ENCODE measurements at places on chromosomes 16 and 17.

- no peak for DNase-seq
Observed at GRCh38 chr16:1981398-1981836, at the start of gene NOXO1. NOXO1 (minus strand) TSS chr16:1981469; CDS start chr16:1981179, 290 bp downstream.

- peak; percentile 63 for DNase-seq
Observed at GRCh38 chr17:76265624-76266243, 586 bp downstream of the UBALD2 start.

- peak; percentile 59 for DNase-seq
Observed at GRCh38 chr17:44110823-44111633, 12.4 kb downstream of the HDAC5 start.

- DNase-seq, result no peak
Observed at GRCh38 chr17:10349403-10349802, 23.4 kb downstream of the MYH13 start.

DNA sequence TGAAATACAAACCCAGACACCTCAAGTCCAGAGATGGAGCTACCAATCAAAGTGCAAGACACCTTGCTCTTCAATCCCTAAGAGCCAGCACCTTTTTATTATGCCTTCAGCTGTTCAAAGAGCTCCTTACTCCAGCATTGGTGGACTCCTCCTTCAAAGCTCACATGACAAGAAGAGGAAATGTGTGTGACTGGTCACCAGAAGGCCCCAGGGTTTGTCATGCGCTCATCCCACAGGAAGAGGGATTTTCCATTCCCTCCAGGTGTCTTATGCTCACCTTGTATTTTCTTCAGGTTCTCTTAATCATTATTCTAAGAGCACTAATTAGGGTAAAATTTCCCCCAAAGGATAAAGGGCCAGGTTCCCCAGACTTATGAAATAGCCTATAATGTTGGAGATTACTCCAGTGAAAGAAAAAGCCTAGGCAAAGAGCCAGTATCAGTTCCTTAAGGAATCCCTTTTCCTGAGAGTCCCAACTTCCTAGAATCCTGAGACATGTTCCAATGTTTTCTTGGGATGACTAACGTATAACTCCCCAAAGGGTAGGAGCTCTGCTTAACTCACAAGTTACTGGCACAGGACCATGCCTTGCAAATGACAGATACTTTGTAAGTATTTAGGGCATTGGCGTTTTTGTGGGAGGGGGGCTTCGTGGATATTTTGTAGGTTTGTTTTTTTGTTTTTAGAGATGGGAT, 56.9 kb upstream of the SOX9 start:
- no peak for DNase-seq

- DNase-seq, result no peak
Observed at GRCh38 chr17:68719431-68719830, 118.3 kb upstream of the FAM20A start.

DNA sequence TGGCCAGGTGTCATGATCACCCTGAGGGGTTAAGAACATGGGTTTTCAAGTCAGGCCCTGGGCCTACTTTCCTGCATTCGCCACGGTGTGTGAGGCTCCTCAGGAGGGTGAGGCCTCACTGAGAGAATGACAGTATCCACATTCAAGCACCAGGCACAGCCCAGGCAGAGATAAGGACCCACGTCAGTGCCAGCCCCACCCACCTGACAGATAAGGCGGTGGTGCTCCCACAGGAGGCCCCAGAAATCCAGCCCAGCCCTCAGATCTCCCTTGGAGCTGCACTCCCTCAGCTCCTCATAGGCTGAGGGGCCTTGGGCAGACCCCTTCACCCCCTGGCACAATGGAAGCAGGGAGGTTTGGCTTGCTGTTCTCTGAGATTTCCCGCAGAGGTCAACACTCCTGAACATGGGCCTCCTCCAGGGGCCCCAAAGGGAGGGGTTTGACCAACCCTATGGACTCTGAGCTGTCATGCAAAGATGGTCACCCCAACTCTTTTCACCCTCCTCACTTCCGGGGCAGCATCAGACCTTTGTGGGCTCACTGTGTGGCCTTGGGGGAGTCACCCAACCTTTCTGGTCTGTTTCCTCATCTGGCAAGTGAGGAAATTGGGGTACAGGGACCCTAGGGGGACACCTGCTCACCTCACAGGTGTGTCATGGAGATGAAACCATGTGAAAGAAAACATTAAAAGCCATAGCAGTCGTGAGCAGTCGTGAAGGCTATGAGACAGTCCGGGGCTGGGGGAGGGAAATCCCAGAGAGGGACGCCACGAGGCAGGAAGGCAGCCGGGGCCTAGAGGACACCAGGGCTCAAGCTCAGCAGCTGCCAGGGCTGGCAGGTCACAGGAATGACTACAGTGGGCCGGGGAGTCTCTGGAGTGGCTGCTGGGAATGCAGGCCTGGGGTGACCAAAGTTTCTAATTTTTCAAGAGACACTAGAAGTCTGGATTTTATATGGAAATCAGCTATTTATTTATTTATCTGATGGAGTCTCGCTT, 15.4 kb downstream of the PLLP start:
- no peak for DNase-seq

- DNase-seq, result no peak
Observed at GRCh38 chr17:7440834-7441195, 1.5 kb downstream of the FGF11 start.

GRCh38 chr17:14875557-14876412, 389.3 kb downstream of the PMP22 start:
- DNase-seq, result no peak

GRCh38 chr16:74700116-74700437, 585 bp downstream of the MLKL start:
- DNase-seq, result peak; percentile 37

GRCh38 chr16:8158051-8158450, 432.3 kb downstream of the TMEM114 start:
- DNase-seq, result no peak

GRCh38 chr16:64225036-64225435, 896.8 kb downstream of the CDH11 start:
- DNase-seq, result no peak

GRCh38 chr17:37640015-37640414, 3.2 kb downstream of the DDX52 start:
- DNase-seq, result no peak

- DNase-seq, result no peak
Observed at GRCh38 chr17:77425791-77426641, 285.2 kb downstream of the SEC14L1 start.

GRCh38 chr17:45775148-45775547, 9.0 kb upstream of the CRHR1 start:
- no peak for DNase-seq

GRCh38 chr17:4362141-4362540, 4.3 kb downstream of the UBE2G1 start:
- DNase-seq, result no peak

GRCh38 chr17:46745376-46745775, 73.1 kb downstream of the WNT3 start:
- DNase-seq, result no peak

DNA sequence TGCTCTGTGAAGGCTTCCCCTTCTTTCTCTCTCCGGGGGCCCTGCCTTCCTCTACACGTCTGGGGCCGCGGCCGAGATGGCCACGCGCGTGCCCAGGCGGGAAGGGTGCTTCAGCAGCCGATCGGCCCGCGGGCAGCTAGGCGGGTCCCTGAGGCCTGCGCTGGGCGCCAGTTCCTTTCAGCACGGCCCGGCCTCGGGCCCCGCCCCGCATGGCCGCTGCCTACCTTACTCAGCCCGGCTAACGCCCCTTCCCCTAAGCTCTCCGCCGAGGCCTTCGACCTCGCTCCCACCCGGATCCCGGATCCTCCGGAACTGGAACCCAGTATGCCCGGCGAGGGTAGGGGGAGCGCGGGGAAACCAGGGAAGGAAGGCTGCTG, 335 bp downstream of the TMEM11 start:
- DNase-seq, result no peak

DNA sequence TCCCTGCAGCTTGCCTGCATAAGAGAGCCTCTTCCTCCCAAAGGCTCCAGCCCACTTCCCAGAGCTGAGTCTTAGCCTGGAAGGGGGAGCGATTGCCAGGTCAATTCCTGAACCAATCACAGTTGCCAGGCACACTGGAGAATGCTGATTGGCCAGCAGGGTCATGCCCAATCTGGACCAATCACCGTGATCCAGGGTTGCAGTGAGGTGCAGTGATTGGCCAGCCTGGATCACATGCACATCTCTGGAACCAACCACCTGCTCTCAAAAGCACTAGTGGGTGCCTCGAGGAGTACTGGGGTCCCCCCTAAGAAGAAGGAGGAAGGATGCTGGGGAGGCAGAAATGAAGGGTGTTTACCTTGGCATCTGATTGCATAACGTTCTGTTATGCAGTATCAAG, 18.4 kb downstream of the NAGPA start:
- no peak for DNase-seq

GRCh38 chr16:82623241-82623640, 3.5 kb upstream of the CDH13 start:
- DNase-seq, result no peak

DNA sequence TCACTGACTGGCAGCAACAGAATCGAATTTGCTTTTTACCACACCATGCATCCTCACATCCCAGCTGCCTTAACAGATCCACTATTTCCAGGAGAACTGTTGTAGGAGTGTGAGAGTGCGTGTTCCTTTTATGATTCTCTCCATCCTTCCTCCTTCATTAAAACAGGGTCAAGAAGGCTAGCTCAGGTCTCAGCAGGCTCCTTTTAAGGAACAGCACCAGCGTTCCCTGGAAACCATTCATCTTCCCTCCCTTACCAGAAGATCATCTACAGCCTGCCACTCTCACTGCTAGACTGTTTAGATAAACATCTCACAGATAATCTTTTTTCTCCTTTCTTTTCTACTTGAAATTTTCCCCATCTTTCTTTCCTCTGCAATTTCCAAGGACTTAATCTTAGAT, 1531.9 kb upstream of the CDH8 start:
- no peak for DNase-seq

GRCh38 chr17:67200727-67201301, 44.2 kb downstream of the HELZ start:
- DNase-seq, result no peak

DNA sequence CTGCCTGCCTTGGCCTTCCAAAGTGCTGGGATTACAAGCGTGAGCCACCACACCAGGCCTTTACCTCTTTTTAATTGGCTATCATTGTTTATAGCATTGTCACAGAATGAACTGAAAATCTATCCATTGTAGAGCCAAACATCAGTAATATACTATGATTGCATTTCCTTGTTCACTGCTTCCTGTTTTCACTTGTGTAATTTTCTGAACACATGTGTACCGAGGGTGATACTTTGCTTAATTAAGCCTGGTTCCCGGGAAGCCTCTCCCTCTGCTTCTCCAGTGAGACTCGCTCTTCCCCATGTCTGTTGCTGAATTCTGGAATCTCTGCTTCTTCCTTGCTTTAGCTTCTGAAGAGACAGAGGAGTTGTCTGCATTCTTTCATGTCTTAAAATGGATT, 33.1 kb downstream of the POLR3E start:
- no peak for DNase-seq

DNA sequence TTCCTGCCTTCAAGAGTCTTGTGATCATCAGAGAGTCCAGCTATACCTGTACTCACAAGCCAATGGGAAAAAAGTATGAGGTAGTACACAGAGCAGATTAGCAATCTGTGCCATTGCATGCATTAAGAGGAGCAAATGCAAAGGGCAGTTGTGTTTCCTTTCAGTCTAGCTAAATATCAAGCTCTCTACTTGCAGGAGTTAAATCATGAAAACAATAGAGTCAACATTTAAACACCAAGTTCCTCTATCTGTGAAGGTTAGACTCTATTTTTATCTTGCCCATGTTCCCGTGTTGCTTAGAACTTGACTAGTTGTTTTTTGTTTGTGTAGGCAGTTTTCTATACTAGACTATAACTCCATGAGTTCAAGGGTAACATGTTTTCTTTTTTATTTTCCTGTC, 4.7 kb upstream of the FAM20A start:
- no peak for DNase-seq

GRCh38 chr16:74583926-74584666, 22.8 kb downstream of the GLG1 start:
- DNase-seq, result no peak

- no peak for DNase-seq
Observed at GRCh38 chr17:7410634-7411426, 3.2 kb downstream of the NLGN2 start.

- DNase-seq, result no peak
Observed at GRCh38 chr17:49633250-49633649, 44.6 kb downstream of the SPOP start.

DNA sequence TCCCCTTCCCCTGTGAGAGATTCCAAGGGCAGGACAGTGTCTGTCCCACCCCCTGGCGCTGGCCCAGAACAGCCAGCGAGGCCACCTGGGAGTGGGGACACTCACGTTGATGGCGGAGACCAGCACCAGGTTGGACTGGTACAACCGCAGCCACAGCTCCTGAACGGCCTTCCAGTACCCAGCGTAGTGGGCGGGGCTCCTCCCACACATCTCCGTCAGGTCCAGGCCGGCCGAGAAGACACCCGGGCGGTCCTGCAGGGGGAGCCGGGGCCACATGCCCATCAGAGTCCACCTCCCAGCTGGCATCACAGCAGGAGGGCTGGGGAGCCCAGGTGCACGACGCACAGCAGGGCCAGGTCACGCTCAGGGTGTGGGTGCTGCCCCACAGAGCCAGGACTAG, 7.1 kb downstream of the ECI1 start:
- no peak for DNase-seq

DNA sequence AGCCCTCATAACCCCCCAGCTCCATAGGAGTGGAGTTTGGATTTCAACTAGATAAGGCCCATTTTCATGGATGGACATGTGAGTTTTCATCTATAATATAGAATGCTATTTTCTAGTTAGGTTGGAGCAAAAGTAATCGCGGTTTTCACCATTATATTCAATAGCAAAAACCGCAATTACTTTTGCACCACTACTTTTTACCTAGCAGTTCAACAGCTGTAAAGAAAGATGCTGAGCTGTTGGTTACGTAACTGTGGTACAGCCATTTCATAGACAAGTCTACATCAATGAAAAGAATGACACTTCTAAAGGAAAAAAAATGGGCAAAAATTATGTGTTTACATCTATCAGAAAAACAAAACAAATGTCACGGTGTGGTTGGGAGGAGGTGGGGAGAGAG, 507.7 kb downstream of the MAF start:
- DNase-seq, result no peak

DNA sequence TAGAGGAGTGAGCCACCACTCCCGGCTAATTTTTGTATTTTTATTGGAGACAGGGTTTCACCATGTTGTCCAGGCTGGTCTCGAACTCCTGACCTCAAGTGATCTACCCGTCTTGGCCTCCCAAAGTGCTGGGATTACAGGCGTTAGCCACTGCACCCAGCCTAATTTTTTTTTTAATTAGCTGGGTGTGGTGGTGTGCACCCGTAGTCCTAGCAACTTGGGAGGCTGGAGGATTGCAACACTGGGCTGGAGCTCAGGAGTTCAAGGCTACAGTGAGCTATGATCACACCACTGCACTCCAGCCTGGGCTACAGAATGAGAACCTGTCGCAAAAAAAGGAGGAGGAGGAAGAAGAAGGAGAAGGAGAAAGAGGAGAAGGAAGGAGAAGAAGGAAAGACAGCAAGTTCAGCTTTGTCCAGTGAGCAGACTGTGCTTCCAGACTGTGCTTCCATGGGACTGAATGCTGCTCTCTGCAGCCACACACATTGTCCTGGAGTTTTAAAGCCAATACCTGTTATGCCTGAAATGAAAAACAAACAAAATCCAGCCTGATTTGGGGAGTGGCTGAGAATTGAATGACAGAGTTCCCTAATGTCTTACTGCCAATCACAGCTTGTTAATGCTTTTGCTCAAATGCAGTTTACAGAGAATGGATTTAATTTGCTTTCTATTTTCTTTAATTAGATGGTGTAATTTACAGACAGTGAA, 2.8 kb upstream of the TNFRSF13B start:
- no peak for DNase-seq
